ENCODE measurements at places on chromosomes 16 and 17.

DNA sequence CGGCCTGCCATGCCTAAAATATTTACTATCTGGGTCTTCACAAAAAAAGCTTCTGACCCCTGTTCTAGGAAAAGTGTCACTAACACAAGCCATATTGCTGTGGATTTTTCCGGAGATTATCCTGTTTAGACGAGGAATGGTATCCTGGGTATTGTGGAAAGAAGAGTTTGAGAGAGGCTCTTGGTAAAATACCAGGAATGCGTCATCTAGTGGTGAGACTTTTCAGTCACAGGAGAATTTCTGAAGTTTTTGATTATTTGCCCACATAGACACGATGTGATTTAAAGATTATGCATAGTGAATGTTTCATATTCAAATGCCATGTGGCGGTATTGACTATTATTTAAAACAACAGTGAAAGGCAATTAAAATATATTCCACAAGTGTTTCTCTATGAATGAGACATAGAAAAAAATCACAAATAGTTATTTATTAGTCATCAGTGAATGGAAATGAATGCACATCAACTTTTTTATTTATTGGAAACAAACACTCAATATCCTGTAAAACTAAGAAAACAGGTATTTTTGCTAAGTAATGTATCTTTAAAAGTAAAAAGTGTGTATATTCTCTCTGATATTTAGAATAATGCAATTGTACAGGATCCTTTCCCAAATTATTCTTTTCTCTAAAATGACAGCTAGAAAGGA is 7.8 kb downstream of the KRT28 start:
- DNase-seq: no peak

DNA sequence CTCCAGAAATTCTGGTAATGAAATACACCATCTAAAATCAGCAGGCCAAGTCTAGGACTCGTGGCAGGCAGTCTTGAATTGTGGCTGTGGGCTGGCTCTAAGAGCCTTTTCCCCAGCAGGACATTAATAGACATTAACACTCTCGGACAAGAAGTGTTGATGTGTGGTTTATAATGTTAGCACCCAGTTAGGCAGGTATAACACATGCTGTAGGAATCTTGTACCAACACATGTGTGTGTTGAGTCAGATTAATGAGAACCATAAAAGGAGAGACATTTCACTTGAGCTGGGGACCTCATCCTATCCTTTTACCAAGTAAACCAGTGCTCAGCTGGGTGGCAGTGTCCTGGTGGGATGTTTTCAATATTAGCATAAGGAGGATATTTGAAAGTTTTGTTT is 264.5 kb downstream of the FTO start:
- DNase-seq: no peak

- DNase-seq: no peak
These were observed 87.2 kb downstream of the LITAF start for GRCh38 chr16:11499295-11500089.

DNA sequence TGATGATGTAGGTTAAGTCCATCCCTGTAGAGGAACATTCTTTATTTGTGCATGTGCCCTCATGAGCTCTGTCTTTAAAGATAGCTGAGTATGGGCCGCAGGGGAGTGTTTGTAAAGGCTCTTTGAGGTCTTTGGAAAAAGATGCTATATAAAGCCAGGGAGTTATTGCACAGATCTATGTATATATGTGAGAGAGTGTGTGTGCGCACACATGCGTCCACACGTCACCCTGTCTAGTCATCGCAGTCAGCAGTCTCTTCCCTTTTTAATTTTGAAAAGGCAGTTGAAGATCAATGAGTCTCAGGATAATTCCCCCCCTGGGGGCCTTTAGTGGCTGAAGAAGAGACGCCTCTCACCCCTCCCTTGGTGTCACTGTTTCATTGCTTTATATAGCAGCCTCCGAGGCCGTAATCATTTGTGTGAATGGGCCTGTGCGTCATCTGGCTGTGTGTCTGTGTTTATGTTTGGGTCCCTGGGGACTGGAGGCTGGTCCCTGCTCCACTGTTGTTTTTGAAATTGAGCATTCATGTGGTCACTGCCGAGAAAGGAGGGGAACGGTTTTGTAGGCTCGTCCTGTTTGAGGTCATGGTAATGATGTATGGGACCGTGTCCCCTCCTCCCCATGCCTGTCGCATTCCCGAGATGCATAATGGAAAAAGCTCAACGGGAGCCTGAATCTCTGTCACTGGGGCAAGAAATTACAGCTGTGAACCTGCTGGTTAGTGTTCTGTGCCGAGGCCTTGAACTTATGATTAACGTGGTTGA is 143.9 kb downstream of the SNX29 start:
- DNase-seq: no peak

- DNase-seq: no peak
These were observed 101.7 kb downstream of the VAT1L start for GRCh38 chr16:77890075-77890474.

DNA sequence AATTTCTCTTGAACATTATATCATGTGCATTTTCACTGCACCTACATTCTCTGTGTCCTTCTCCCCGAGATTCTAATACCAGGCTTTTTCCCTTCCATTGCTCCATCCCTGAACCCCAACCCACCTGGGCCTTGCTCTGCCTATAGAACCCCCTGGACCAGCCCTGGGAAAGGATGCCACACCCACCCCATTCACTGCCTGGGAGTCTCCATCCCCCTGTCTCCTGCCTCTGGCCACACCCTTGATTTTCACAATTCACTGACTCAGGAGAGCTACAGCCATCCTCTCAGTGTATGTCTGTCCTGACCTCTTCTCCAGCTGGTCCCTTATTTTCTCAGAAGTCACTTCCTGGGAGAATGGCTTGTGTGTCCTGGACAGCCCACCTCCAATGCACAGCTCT is 27.9 kb upstream of the NGFR start:
- no peak for DNase-seq

DNA sequence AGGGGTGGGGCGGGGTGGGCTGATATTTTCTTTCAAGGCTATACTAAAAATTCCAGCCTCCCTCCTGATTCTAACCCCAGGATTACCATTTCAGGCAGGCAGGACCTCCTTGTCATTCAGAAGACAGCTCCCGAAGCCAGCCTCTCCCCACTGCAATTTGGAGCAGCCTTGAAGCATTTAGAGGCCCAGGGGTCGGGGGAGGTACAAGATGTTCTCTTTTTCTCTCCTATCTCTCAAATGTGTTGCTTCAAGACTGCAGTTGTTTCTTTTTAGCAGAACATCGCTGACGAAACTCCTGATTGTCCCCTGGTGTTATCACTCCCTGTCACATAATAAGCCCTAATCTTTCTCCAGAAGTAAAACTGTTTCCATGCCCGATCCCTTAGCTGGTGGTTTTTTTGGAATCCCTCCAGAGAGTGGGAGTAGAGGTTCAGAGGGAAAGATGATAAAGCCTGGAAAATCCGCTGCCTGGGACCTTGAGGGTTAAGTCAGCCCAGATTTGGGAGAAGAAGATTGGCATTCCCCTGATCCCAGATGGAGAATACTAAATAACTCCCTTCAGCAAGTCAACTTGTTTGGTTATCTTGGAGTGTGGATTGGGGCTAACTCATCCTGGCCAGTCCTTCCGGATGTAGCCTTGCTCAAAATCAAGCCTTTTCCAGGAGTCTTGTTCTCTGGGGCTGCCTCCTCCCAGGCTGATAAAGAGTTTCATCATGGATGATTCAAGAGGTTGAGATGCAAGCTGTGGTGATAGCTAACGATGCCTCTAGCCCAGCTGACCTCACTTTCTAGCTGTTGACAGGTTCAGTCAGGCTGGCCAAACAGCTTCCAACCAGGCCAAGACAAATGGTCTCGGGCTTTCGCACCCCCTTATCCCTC is 71.3 kb downstream of the SOX9 start:
- DNase-seq: no peak

- DNase-seq: no peak
These were observed 11.0 kb downstream of the SLC38A8 start for GRCh38 chr16:84031556-84031955.

DNA sequence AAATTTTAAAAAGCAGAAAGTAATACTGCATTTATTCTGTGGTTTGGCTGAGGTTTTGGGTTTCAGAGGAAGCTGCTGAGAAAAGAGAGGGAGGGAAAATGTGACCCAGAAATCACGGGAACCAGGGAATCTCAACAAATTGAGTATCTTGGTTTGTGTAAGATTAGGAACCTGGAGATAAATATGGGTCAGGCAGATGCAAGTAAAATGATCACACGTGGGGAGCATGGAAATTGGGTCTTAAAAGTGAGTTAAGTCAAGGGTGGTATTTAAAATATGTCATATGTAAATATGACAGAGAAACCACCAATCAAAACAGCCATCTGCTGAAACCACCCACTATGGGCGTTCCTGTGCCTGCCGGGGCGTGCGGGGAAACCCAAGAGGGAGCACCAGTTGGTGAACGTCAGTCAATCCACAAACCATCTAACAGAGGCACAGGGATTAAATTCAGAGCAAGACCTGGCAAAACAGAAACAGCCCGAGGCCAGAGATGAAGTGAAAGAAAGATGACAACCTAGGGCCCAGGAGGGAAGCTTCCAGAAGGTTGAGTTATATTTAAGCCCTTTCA is 33.4 kb downstream of the CDH13 start:
- DNase-seq: no peak

Data from hematopoietic multipotent progenitor cell treated with erythropoietin and hydrocortisone succinate and interleukin-3 and kit ligand, for 15 days (in vitro differentiated cells).